ENCODE measurements at places on chromosomes 5 and 9.

GRCh38 chr5:60402161-60402785 lies 297.7 kb downstream of the DEPDC1B start:
- DNase-seq: no peak

- DNase-seq: no peak
Observed at GRCh38 chr9:109311286-109311685, 9.6 kb downstream of the EPB41L4B start.

- DNase-seq: no peak
Observed at GRCh38 chr5:33725806-33726205, 166.0 kb downstream of the ADAMTS12 start.

GRCh38 chr9:120608421-120608820 lies 28.5 kb upstream of the CDK5RAP2 start:
- DNase-seq: no peak

GRCh38 chr5:32612134-32612888 lies 27.0 kb downstream of the SUB1 start:
- no peak for DNase-seq

- DNase-seq: no peak
Observed at GRCh38 chr5:2738156-2738699, 13.2 kb downstream of the IRX2 start.

DNA sequence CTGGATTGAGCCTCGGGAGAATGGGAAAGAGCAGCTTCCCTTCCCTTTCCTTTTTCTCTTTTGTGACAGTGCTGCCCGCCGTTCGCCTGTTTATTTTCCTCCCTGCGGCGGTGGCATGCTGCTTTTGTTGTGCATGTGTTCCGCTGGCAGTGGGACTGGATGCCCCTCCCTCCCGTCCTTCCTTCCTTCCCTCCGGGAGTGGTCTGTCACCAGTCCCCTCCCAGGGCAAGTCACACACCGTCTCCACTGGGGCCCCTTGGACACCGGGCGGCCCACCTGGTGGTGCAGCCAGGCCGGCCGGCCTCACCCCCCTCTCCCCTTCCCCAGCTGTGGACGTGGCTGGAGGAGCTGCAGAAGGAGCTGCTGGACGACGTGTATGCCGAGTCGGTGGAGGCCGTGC lies 214.7 kb downstream of the TRIO start:
- no peak for DNase-seq

GRCh38 chr5:175464074-175464941 lies 14.1 kb upstream of the SFXN1 start:
- peak; percentile 72 for DNase-seq

DNA sequence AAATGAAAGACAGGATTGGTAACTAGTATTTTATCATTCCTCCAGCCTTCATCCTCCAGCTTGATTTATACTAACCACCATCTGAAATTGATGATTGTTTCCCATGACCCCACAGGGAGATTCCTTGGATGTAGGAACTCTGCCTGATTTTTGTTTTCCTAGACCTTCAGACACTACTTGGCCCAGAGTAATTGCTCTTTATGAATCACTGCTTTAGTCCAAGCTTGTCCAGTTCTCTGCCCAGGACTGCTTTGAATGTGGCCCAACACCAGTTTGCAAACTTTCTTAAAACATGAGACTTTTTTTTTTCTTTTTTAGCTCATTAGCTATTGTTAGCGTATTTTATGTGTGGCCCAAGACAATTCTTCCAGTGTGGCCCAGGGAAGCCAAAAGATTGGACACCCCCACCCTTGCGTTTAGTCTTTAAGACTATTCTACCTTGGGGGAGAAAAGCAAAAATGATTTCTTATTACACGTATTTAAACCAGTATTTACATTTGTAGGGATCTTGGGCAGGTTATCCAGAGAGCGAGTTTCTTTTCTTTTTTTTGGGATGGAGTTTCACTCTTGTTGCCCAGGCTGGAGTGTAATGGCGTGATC lies 18.4 kb downstream of the BASP1 start:
- no peak for DNase-seq

DNA sequence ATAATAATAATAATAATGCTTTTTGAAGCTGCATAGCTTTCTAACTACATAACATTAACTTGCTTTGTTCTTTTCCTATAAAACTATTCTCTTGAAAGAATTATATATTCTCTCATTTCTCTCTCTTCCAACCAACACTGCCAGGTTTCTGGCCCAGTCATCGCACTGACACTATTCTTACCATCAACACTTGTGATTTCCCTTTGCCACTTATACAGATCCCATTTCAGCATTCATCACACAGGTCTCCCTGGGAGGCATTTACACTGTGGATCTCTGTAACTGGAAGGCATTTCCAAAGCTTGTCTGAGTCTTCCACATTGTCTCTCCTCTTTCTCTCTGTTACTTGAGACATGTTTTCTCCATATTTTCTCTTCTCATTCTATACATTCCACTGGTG lies 777.8 kb upstream of the ACO1 start:
- no peak for DNase-seq

GRCh38 chr9:99822109-99822805 lies 572 bp downstream of the NR4A3 start:
- DNase-seq: peak; percentile 67

GRCh38 chr5:96756985-96757384 lies 50.8 kb downstream of the ERAP1 start:
- DNase-seq: no peak

- no peak for DNase-seq
Observed at GRCh38 chr5:157540124-157540523, 35.5 kb downstream of the ADAM19 start.

GRCh38 chr5:773517-774264 lies 10.8 kb downstream of the ZDHHC11B start:
- DNase-seq: no peak

- no peak for DNase-seq
Observed at GRCh38 chr5:69432412-69433206, 17.7 kb downstream of the MARVELD2 start.

DNA sequence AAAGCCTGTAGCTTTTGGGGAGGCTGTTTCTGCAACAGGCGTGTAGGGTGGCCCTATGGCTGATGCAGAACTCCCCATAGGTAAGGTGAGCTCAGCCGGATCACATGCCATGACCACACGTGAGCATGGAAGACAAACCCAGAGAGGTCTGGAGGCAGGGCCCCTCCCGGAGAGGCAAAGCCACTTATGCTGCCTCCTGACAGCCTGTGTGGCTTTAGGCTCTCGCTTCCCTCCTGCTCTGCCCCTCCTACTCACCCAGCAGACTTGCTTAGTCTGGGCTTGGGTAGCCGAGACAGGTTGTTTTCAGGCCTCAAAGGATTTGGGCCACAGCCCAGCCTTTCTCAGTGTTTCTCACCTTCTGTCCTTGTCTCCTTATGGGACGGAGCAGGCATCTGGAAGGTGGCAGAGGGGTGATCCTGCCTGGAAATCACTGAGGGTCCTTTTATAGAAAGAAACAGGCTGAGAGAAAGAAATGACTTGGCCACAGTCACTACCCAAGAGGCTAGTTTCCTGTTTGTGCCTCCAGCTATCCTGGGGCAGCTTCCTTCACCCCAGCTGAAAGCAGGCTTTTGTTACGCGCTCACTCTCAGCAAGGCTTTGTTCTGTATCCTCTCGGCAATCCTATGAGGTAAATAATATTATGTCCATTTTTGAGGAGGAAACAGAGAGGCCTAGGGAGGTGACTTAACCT lies 89.9 kb downstream of the DAB2IP start:
- no peak for DNase-seq

DNA sequence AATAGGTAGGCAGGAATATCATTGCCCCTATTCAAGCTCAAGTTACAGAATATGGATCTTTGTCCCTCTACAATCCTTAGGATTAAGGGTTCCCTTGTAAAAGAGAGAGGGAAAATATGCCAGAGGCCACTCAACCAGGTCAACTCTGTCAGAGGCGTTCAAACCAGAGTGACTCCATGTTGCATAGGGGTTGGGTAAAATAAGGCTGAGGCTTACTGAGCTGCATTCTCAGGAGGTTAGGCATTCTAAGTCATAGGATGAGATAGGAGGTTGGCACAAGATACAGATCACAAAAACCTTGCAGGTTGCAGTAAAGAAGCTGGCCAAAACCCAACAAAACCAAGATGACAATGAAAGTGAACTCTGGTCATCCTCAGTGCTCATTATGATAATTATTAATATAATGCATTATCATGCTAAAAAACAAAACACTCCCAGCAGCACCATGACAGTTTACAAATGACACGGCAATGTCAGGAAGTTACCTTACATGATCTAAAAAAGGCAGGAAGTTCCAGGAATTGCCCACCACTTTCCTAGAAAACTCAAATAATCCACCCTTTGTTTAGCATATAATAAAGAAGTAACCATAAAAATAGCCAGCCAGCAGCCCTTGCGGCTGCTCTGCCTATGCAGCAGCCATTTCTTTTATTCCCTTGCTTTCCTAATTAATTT lies 64.8 kb downstream of the ERP44 start:
- no peak for DNase-seq

GRCh38 chr9:91661451-91661850 lies 237.8 kb upstream of the NFIL3 start:
- no peak for DNase-seq

DNA sequence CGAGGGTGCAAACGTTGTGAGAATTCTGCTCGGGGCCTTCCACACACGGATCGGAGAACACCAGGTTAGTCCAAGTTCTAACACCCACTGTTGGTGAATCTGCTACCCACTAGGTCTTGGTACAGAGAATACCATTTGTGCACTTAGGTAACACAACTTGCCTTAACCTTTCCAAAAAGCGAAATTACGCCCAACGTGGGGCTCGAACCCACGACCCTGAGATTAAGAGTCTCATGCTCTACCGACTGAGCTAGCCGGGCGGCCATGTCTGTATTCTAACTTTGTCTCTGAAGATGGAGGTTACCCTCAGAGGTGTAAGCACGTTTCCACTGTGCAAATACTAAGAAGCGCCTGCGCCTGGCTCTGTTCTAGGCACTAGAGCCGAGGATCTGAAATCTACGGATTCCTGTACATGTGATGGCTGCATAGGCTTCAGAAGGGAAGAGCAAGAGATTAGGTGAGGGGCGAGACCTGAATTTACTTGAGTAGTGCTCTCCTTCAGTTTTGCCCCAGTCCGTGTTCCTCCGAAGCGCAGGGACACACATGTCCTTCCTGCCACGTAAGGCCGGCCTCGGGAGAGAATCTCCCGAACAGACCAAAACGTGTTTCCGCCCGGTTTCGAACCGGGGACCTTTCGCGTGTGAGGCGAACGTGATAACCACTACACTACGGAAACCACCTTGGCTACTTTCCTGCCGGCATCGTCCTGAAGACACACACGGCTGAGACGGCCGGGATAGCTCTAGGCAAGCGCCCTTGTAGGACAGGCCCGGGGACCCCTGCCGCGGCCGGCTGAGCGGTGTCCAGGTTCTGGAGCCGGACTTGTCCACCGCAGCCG lies 1.1 kb upstream of the TRIM41 start:
- DNase-seq: peak; percentile 94

DNA sequence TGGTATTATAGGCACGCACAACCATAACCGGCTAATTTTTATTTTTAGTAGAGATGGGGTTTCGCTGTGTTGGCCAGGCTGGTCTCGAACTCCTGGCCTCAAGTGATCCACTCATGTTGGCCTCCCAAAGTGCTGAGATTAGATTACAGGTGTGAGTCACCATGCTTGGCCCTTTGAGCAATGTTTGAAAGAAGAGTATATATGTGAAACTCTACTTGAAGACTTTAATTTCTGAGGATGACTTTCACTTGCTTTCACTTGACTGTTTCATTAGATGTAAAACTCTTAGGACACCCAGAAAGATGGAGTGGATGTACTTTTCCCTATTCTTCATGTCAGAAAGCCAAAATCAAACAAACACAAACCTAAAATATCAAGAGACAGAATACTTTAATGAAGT lies 43.8 kb upstream of the GAS1 start:
- DNase-seq: no peak

DNA sequence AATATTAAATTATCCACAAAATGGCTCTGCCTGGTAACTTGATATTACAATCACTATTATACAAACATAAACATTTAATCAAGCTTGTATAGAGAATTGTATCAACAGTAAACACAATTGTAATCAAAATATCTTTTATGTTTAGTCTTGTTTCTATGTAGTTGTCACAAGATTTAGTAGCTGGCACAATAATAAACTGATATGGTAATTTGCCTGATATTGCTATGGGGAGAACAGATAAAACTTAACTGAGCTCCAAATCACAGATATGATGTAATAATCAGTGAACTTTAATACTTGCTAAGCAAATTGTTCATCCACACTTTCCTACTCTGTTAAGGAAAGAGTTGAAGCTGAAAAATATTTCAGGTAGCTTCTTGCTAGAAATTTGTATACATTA lies 189.8 kb downstream of the MPDZ start:
- DNase-seq: no peak

DNA sequence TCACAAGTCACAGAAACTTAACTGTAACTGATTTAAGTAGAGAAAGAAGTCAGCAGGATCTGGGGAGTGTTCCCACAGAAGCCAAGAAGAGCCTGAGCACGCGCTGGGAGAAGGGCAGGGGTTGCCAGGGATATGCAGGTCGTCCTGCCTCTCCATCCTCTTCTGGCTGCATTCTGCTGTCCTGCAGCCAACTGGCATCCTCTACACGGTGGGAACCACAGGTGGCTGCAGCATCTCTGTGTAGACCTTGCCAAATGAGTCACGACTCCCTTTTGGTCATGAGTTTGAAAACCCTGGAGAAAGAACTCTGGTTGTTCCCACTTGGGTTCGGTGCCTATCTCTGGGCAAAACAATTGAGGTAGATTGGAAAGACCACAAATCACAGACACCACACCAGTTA lies 38.4 kb upstream of the PCA3 start:
- DNase-seq: no peak

DNA sequence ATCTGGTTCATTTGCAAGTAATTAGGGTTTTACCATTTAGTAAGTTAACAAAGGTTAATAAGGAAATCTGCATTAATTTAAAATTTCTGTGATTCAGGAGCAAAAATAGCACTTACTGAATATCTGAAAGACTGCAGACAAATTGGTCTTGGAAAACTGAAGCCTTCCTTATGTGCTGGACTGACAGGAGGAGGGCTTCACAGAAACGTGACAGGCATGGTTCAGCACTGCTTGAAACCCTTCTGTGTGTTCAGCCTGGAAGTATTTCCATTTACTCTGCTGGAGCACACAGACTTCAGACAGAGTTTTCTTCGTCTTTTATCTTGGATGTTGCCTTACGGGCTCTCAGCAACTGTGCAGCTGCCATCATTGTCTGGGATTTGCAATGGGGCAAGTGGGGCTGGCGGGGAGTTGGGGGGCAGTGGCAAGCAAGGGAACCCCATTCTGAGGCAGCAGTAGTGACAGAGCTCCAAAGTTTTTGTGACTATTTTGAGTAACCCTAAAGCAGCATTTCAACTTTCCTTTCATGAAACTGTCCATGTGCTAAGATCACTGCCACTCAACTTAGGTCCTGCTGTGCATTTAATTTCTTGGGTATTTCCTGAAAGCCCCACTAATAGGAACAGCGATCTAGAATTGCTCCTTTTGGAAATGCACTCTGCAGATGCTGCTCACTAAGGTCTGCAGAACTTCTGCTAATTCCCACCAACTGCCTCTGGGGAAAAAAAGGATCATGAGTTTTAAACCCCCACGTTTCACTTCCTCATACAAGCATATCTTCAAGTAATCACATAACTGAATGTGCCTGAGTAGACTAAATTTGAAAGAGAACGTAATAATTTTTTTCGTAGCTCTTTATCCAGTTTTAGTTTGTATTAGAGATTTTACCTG lies 56.6 kb downstream of the KCNN2 start:
- no peak for DNase-seq

Data from DND-41 (cell line).